Activated T-cell treated with anti-CD3 and anti-CD28 coated beads, Interleukin-2, amount 50 U/mL, for 72 hours (primary cell): ENCODE measurements at places on chromosomes 3 and 15. TPM values are rescaled to one million over a fixed set of nuclear protein-coding genes. Genes with fewer than 3 reads are reported as not detected.

DNA sequence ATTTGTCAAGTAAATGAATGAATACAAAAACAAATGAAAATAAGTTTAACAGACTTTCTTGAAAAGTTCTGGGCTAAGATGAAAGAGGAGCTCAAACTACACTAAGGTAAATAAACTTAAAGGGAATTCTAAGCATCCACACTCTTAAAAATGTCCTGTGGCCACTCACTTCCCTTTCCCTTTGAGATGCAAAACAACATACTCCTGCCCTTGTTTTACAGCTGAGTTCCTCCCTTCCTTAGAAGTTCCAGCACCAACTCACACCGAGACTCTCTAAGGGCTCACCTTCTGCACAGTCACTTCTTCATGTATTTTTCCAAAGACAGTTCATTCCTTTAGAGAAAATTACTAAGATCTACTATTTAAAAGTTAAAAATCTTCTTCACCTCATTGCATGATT, 123.3 kb upstream of the CMC1 start:
- DNase-seq: no peak

- DNase-seq: no peak
Measured at GRCh38 chr3:171551296-171551695, 91.1 kb upstream of the TNIK start.

- DNase-seq: no peak
Measured at GRCh38 chr3:140344601-140345205, 333.2 kb upstream of the TRIM42 start.

DNA sequence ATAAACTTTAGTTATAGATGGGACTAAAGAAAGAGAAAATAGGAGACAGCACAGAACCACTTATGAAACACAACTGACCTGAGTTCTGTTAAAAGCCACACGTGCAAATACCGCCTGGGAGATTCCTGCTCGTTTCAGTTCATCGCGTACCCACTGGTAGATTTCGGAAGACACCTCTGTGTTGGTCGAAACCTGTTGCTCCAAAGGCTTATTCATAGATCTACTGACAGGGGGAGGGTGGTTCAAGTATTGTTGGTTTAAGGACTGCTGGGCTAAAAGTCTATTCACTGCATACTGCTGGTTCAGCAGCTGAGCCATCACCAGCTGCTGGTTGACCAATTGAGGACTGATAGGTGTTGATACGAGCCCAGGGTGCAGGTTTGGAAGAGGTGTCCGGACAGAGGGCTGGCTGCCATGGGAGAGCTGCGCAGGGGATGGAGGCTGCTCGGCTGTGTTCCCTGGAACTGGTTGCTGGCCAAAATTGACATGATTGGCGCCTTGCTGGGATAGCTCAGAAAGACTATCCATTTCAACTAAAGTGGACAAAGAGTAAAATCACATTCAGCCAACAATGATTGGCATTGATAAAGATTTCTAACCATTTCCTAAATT, 30.6 kb downstream of the SATB1 start:
- no peak for DNase-seq

- DNase-seq: peak; percentile 49
Measured at GRCh38 chr3:119700269-119700919, 2.4 kb upstream of the CFAP91 start.

- DNase-seq: no peak
Measured at GRCh38 chr15:101204739-101205535, 46.9 kb downstream of the CHSY1 start.

DNA sequence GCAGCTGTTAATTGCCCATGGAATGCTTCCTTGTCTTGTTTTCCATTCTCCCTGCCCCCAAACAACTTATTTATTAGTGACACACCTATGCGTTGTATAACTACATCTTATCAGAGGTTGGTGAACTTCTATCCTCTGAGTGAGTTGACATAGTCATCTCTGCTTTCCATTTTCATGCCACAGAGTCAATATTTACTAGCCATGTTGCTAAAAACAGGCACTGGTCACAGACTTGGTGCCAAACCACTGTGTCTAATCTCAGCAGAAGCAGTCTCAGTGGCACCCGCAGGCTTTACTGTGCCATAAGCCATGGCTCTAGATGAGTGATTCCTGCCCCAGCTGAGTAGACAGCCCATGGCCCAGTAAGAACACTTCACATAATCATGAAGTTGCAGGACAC, 26.5 kb downstream of the DAPK2 start:
- DNase-seq: no peak

DNA sequence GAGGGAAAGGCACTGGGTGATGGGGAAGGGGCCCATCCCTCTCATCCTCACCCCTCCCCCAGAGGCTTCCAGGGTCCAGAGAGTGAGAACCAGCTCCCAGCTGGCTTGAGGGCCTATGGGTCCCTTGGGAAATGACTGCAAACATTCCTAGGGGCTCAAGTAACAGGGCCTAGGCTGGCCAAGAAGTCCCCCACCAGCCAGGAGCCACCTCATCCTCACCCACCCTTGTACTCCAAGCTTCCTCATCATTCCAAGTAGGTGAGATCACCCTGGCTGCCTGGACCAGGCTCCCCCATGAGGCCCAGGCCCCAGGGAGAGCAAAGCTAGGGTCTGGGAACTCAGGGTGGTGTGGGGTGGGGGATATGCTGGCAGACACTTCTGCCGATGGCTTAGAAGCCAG, 14.8 kb downstream of the LOXL1 start:
- no peak for DNase-seq

GRCh38 chr3:16013568-16013967, 160.9 kb upstream of the GALNT15 start:
- DNase-seq: no peak

- no peak for DNase-seq
Measured at GRCh38 chr3:150168698-150169097, 198.0 kb upstream of the PFN2 start.

DNA sequence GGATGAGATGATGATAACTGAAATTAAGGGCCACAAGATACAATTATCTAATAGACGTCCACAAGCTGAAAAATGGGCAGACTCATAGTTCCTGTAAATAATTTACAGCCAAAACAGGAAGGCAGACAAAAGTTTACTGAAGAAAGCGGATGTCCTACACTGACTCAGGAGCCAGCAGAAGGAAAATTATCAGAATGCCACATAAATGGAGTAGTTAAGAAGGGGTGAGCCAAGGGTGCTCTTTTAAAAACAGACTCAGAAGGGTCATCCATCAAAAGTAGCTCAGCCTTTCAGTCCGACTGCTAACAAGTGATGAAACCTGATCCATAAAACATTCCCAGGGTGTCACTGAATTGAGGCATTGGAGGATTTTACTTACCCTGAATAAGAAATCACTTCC, 39.8 kb downstream of the TUSC7 start:
- DNase-seq: no peak

Gene RLBP1
- not detected for total RNA-seq

Gene DISP2
- 0.34 TPM for total RNA-seq

Gene NPAP1
- not detected for total RNA-seq

Gene XIRP1
- 0.09 TPM for total RNA-seq

Gene CTNNB1
- total RNA-seq: 93.3 TPM
